ENCODE measurements at places on chromosomes 16 and 17.

GRCh38 chr17:73585583-73585982 lies 58.7 kb downstream of the SDK2 start:
- no peak for DNase-seq

- DNase-seq = no peak
Observed at GRCh38 chr17:79533116-79533515, 77.7 kb downstream of the RBFOX3 start.

- no peak for DNase-seq
Observed at GRCh38 chr17:78458736-78459335, 80.4 kb downstream of the PGS1 start.

DNA sequence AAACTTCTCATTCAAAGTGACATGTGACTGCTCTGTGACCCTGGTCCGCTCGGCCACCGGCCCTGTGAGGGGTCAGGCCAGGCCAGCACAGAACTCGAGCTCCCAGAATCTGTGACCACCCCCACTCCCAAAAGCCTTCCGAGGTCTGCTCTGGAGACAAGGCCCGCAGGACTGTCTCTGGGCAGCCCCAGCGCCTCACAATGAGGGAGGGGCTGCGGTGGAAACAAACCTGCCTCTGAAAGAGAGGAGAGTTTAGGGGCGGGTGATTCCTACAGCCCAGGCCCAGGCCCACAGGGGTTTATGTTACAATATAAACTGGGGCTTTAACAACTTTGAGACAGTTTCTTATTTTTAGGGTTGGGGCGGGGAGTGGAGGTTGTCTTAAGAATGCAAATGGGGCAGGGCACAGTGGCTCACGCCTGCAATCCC lies 19.9 kb downstream of the IGFBP4 start:
- no peak for DNase-seq

GRCh38 chr17:55652114-55652823 lies 70.4 kb downstream of the TMEM100 start:
- DNase-seq = no peak

DNA sequence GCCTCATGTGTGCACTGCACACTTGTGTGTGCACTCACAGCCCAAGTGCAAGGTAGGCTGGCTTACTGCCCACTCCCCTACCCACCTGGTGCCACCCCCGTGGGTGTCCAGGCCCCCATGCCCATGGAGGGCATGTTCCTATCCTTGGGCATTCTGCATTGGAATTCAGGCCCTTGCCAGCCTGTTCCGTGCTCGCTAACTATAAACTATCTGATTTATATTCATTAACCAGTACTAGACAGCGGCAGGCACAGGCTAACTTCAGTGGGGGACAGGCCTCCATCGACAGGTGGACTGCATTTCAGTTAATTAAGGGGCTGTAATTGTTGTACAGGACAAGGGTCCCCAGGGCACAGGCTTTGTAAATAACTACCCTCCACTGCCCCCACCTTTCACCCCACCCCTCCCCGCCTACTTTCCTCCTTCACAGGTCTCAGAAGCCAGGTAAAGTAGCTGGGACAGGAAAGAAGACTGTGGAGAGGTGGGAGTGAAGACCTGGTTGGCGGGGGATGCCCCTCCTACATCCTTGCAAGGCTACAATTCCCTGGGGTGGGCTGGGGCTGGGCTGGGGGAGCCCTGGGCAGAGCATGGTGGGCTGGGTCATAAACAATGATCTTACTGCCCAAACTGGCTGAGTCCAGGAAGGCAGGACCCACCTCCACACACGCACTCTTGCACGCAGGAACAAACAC lies 119.0 kb upstream of the LHX1 start:
- DNase-seq = no peak

Measured in effector CD4-positive, alpha-beta T cell (primary cell).